Uterus (tissue), 4 donors: ENCODE measurements at places on chromosomes 11 and 22.

DNA sequence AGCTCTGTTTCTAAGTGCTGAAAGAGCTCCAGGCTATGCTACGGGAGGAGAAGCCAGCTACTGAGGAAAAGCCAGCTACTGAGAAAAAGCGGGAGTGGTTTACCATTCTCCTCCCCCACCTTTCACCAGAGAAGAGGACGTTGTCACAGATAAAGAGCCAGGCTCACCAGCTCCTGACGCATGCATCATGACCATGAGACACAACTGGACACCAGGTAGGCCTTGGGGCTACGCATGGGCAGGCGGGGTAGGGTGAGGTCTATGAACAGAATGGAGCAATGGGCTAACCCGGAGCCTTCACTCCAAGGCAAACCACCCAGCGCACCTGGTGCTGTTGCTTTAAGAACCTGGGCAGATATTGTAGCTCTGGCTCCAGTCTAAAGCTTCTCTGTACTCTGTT, 1.1 kb downstream of the IL18BP start:
- no peak for DNase-seq

GRCh38 chr11:124898711-124899110, 1.0 kb upstream of the ROBO4 start:
- no peak for DNase-seq

GRCh38 chr11:61453695-61454094, 23.8 kb downstream of the SDHAF2 start:
- no peak for DNase-seq

- DNase-seq = no peak
Measured at GRCh38 chr11:21262992-21263391, 593.6 kb downstream of the NELL1 start.

DNA sequence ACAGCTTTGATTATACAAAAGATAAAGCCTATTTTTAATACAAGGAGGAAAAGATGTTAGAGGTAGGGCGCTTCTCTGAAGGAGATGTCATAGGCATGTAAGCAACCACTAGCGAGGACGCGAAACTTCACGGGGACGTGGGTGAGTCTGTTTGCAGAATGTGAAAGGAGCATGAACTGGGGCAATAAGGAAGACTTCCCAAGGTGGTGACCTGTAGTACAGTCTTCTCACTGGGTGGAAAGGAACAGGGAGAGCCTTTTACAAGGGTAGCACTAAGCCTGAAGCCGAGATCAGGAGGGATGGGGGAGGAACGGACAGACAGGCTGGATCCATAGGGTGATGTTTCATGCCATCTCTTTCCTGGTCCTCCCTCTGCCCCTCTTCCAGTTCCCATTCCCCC, 10.0 kb upstream of the MICAL2 start:
- no peak for DNase-seq

GRCh38 chr11:19013181-19013857, 47.2 kb downstream of the MRGPRX2 start:
- no peak for DNase-seq

DNA sequence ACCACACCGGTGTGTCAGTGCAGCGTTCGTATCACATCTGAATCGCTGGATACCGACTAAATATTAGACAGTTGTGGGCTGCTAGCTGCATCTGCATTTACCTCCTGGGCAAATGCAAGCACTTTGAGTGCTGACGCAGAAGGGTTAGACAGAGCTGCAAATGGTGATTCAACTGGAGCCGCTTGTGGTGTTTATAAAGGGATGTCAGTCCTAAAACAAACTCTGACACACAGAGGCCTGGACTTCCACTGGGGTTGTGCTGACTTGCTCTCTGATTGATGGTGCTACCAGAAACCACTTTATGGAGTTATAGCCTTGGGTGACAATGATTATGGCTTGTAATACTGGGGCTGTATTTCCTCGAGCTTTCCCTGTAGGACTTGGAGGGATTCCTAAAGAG, 374.4 kb downstream of the NTM start:
- DNase-seq = no peak

DNA sequence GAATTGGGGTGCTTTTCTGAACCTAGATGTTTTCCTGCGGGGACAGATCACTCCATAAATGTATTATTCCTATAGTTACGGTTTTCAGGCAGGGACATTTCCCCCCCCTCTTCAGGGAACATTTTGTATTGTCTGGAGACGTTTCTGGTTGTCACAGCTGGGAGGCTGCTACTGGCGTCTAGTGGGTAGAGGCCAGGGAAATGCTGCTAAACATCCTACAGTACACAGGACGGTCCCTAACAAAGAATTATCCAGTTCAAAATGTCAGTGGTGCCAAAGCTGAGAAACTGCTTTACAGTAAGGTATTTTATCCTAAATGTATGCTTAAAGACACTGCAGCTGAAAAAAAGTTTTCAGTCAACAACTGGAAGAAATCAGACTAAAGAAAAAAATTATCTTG, 19.4 kb downstream of the PIWIL4 start:
- DNase-seq = no peak

DNA sequence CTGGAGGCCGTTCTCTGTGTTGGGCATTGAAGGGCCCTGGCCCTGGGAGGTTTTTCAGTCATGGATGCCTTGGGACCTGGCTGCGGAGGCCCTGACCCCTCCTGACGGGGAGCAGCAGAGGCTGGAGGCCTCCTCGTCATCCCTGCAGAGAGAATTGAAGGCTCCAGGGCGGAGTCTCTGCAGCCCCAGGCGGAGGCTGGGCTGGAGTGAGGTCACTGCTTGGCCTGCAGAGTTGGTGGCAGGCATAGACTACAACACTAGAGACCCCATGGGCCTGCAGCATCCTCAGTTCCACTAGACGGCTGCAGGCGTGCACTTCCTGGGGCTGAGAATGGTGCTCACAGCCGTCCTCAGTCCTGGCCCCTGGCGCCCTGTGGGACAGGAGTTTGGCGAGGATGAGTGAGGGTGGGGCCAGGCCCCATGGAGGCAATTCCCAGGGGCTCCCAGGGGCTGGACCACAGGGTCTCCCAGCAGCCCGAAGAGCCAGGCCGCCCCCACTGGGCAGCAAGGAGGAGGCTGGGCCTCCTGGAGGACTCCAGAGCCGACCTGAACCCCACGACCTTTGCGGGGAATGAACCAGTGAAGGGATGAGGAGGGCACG, 1194.9 kb downstream of the BRD1 start:
- no peak for DNase-seq
